ENCODE measurements at places on chromosomes 1 and 21. TPM values are rescaled to one million over a fixed set of nuclear protein-coding genes. Genes with fewer than 3 reads are reported as not detected.
A peak's percentile ranks its signal among the peaks of the same experiment; 100 is the strongest.

DNA sequence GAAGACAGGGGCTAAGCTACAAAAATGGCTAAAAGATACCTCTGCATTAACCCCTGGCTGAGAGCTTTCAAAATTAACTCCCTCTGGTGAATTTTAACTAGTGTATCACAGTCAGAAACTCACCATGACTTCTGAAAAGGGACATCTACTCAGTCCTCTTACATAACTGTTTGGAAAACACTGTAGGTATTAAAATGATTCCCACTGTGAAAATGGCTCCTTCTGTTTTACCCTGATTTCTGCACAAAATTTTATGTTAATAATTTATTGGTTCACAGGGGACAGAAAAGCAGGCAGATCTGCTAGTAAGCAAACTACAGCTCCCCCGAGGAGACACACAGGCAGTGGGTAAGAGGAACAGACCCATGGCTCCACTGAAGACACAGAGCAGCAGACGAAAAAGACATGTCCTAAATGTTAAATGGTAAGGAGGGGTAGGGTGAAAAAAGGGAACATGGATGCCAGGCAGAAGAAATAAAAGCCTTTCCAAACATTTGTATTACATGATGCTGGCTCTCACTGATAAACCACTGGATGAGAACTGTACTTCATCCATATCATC is 111.7 kb downstream of the SLC45A1 start:
- no peak for DNase-seq

DNA sequence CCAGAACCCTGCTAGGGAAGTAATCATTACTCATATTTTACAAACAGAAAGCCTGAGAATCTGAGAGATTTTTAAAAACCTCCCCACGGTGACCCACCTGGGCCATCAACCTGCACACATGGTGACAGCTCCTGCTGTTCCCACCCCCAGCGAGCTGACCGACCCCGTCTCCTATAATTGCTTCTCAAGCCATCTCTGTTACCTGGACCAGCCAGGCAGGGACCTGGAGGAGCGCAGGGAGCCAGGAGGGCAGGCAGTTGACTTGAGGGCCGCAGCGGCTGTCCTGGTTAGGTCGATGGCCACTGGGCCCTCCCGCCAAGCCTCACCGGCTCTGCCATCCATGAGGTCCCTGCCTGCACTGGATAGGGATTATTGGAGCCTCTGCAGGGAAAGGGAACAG is 7.7 kb downstream of the TFF2 start:
- peak; percentile 29 for DNase-seq

DNA sequence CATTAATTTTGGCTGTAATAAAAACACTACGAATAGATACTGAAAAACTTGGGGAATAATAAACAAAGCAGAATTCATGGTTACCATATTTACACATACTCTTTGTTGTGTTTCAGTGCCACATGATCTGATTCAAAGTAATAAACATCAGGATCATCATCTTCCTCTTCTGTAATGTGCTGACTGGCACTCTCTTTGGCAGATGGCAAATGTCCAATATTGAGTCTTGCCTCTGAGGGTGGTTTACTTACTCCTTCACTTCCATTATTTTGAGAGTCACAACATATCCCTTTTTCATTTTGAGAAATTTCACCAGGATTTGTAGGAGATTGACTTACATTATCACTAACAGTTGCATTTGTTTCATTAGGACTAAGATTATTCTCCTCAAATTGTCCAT is 50.7 kb downstream of the ZZZ3 start:
- no peak for DNase-seq

- no peak for DNase-seq
Measured at GRCh38 chr1:26203642-26204318, 13.4 kb downstream of the CATSPER4 start.

DNA sequence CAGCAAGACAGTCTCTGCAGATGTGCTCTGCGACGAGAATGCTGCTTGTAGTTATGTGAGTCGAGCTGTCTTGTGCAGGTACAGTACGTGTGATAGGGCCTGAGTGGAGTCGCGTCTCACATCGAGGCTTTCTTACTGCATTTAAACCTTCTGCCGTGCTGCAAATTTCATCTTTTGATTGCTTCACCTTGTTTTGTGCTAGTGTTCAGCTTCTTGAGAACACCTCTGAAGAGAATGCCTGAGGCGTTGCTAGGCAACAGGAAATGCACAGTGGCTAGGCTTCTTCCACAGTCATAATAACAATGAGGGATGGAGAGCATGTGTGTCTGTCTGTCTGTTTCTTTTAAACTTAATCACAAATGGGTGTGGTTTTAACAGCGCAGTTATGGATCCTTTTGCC is 52.9 kb downstream of the MRPS6 start:
- no peak for DNase-seq

DNA sequence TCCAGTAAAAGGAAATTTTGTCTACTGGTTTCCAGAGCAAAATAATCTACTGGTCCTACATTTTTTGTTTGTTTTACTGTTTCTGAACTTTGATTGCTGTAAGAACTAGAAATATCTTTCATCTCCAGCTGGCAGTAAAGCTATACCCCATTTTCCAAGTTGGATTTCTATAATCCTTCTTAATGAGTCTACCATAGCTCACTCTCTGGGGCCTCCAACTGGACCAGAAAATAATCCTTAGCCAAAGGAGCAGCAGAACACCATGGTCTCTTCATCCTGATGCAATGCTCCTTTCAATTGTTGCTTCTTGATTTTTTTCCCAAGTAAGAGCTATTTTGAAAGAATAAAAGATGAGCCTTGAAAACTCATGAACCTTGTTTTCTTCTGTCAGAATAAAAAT is 110.0 kb upstream of the COL11A1 start:
- no peak for DNase-seq

DNA sequence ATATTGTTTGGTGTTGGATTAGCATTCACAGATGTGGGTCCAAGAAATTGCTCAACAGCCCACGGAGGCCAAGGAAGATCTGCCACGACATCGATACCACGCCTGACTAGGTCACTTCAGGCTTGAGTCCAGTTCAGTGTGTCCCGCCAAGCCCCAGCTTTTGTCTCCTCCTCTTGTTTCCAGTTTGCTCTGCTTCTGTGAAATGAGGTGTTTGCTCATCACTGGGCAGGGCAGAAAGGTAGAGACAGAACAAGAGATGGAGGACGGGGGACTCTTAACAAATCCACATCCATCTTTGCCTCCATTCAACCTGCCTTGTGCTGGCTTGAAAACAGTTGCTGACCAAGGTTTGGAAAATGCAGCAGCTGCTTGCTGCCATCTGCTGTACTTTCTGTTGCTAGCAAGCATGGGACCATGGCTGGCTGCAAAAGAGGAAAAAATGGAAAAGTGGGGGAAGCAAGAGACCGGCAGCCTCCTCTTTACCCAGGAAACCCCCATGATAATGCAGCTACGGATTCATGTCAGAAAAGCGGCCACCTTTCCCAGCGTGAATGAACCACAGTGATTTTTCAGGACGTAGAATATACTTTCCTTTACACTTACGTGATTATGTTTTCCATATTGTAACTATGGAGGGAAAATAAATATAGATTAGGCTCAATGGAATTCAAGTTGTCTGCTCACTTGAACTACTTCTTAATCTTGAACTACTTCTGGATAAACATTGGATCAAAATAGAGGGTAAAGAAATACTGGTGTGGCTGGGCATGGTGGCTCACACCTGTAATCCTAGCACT is 80.2 kb upstream of the GREM2 start:
- DNase-seq, result peak; percentile 58

DNA sequence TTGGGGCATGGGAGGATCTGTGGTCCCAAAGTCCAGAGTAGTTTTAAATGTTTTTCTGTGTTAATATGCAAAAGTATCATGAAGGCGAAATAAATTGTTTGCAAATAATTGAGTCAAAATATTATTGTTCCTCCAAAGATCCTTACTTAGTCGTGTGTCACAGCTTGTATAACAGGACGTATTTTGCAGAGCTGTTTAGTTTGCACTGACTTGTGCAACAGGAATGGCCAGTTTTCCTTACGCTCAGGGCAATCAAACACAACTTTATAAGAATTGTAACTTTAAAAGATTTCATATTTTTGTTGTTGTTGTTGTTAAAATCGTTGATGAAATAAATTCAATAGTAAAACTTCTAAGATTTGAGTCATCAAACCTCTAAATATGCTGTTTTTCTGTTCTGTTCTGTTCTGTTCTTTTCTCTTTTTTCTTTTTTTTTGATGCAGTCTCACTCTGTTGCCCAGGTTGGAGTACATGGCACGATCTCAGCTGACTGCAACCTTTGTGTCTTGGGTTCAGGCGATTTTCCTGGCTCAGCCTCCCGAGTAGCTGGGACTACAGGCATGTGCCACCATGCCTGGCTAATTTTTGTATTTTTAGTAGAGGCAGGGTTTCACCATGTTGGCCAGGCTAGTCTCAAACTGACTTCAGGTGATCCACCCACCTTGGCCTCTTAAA is 60.6 kb downstream of the UCK2 start:
- no peak for DNase-seq

GRCh38 chr1:69288416-69288815 is 279.3 kb upstream of the LRRC7 start:
- DNase-seq, result no peak

GRCh38 chr1:202010180-202011015 is at the start of gene ELF3:
ELF3 (plus strand) TSS chr1:202010587; CDS start chr1:202011137, 550 bp downstream.
- DNase-seq, result peak; percentile 93

DNA sequence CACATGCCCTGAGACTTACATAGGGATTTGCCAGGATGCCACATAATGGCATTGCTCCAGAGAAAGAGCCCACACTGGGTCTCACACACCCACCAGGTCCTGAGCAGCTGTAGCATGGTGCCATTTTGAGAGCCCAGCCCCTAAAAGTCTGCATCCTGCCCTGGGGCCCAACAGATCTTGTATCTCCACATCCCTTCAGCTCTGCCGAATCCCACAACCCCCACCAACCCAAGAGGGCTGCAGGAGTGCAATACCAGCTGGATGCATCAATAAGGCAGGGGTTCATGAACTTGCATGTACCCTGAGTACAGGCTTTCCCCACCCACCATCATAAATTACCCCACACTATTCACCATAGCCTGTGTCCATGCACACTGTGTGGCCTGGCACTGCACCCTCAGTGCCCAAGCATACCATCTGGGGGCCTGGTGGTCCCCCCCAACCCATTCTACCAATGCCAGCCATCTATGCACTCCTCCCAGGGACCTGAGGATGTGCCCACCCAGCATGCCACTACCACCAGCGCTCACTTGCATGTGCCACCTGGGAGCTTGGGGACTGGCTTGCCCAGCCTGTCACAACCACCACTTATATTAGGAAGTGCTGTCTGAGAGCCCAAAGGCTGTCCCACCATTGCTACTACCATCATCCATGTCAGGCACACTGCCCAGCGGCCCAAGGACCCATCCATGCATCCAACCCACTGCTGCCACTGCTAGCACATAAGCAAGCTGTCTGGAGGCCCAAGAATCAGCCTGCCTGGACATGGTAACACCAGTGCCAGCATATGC is 4.1 kb upstream of the KRTAP12-2 start:
- no peak for DNase-seq

DNA sequence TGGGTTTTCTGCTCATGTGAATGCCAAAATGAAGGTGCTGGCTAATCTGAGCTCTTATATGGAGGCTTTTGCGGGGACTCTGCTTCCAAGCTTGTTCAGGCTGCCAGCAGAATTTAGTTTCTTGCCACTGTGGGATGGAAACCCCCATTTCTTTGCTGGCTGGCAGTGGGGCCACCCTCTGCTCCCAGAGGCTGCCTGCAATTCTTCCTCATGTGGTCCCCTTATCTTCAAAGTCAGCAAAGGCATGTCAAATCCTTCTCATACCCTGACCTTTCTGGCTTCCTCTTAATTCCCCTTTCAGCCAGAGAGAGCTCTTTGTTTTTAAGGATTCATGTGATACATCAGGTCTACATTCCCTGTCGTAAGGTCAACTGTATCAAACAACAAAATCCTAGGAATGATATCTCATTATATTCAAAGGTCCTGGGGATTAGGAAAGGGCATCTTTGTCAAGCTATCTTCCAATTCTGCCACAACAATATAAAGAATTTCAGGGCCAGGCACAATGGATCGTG is 5.2 kb upstream of the GPR161 start:
- DNase-seq, result no peak

GRCh38 chr1:24853649-24854048 is 76.4 kb downstream of the RUNX3 start:
- DNase-seq, result peak; percentile 13

GRCh38 chr1:112524251-112524650 is 15.5 kb downstream of the WNT2B start:
- peak; percentile 31 for DNase-seq

DNA sequence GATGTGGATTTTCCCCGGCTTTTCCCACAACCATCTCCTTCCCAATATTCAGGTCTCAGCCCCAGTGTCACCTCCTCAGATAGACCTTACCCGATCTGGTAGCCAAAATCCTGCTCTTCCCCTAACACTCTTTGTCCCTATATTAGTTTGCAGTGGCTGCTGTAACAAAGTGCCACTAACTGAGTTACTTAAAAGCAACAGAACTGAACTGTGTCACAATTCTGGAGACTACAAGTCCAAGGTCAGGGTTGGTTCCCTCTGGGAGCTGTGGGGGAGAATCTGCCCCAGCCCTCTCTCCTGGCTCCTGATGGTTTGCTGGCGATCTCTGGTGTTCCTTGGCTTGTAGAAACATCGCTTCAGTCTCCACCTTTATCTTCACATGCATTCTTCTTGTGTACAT is 64.0 kb downstream of the NENF start:
- no peak for DNase-seq

GRCh38 chr21:45806042-45806441 is 162.5 kb downstream of the PCBP3 start:
- DNase-seq, result no peak

DNA sequence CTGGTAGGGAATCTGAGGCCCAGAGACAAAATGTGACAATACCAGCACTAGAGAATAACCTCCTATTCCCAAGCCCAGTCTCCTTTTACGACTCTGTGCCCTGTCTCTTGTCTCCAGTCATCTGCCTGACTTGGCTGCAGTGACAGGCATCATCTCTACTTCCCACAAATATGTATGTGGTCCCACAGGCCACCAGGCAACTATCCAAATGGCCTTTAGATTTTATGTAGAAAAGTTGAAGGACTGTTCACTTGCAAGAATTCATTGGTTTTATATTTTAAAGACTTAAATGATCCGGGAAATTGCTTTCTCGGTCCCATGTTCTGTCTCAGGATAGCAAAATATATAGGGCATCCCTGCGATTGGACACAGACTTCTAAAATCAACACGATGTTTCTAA is 11.6 kb downstream of the KRTAP24-1 start:
- DNase-seq, result no peak

The ADPRS gene
- 24.1 TPM for total RNA-seq

The CFHR3 gene
- 1.1 TPM for total RNA-seq

The OMA1 gene
- 50.8 TPM for total RNA-seq

The DNASE2B gene
- total RNA-seq, result 0.34 TPM

The SHISA4 gene
- total RNA-seq, result 11.6 TPM

The CAPZB gene
- total RNA-seq, result 284 TPM

The TTC39A gene
- 36.3 TPM for total RNA-seq
